ENCODE measurements at places on chromosomes 1 and 21.

DNA sequence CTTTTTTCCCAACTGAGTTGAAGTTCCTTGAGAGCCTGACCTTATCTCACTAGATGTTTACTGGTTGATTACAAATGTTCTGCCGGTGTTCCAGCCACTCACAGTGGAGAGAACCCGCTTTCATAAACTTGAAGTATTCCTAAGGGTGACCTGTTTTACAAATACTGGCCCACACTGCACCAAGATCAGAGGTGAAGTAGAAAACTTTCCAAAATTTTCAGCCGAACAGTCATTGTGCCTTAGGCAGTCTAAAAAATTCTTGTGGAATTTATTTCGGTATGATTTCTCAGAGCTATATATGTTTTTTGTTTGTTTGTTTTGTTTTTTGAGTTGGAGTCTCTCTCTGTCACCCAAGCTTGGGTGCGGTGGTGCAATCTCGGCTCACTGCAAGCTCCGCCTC, 44.9 kb upstream of the GUCA2B start:
- no peak for DNase-seq

GRCh38 chr1:168803806-168804510, 75.0 kb upstream of the DPT start:
- no peak for DNase-seq

GRCh38 chr1:94440088-94440487, 21.9 kb downstream of the ABCD3 start:
- DNase-seq: no peak

DNA sequence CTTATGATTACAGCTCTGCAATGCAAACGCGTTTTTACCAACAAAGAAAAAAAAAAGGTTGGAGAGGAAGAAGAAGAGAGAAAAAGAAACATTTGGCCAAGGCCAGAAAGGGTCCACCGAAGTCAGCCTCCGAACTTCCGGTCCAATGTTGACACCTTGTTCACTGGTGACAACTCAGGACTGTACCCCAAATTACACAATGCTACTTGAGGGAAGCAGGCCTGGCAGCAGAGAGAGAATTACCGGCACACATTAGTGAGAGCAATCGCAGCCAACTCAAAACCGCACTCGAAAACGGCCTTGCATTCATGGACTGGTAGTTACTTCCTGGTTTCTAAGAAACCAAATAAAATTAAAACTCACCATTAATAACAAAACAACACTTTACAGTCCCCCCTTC, 652.5 kb downstream of the KIF26B start:
- no peak for DNase-seq

DNA sequence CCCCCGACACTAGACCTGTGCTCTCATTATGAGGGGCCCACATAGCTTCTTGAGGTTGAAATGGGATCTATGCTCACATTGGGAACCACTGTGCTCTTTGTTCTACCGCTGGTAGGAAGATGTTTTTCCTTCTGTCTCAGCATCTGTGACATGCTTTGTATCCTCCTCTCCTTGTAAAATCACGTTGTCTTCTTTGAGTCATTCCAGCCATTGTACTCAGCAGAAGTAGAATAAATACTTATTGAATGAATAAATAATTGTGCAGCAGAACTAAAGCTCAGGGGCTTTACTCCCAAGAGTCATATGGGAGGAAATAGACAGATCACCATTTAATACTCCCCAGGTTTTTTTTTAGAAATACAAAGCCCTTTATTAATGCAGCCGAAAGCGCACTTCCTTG, 66.3 kb upstream of the EDEM3 start:
- no peak for DNase-seq

GRCh38 chr1:242030071-242030470, 31.2 kb upstream of the MAP1LC3C start:
- DNase-seq: no peak

DNA sequence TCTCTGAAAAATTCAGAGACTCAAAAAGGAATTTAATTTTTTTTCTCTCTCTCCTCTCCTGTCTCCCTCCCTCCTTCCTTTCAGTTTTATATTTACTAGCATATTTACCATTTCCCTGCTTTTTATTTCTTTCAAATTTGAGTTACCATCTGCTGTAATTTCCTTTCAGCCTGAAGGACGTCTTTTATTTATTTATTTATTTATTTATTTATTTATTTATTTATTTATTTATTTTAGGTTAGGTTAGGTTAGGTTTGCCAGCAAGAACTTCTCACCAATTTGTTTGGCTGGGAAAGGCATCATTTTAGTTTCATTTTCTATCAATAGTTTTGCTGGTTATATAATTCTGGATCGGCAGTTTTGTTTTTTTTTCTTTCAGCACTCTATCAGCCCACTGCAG, 231.7 kb upstream of the ZRANB2 start:
- DNase-seq: no peak

DNA sequence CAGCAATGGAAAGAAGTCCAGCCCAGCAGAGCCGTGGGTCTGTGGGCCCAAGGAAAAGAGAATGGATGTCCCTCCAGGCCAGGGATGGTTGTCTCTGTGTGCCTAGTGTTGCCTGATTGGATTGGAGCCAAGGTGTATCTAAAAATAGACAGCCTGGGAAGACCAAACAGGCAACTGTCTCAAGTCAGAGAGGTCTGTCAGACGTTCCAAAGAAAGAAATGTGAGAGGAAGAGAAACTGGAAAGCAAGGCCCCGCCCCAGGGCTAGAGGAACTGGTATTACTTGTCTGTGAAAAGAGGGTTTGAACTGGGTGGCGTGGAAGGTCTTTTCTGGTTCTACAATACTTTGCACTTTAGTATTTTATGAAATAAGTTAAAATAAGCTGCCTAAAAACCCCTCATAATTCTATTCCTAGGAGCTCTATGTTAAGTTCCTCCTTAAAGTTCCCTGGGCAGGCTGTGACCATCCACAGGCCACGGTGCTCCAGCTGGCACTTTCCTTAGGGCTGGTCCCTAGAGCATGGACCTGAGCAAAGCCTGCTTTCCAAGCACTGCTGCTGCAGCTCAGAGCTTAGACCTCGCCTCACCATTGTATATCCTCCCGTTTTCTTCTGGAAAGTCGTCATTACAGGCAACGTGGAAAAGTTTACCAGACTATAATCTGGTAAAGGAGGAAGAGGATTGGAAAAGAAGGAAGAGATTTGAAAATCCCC, 151.6 kb downstream of the DISC1 start:
- DNase-seq: no peak

All from HuH-7.5 (cell line).